ENCODE measurements at places on chromosomes 2 and 18.
A peak's percentile ranks its signal among the peaks of the same experiment; 100 is the strongest.

DNA sequence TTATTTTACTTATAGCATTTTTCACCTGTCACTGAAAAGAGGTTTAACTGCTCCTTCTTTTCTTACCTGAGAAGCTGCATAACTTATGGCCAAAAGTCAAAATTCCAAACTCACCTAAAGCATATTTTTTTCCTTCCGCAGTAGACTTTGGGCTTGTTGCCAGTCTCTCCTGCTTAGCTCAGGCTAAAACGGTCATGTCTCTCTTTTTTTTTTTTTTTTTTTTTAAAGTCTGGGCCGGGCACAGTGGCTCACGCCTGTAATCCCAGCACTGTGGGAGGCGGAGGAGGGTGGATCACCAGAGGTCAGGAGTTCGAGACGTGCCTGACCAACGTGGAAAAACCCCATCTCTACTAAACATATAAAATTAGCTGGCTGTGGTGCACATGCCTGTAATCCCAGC is 113.5 kb downstream of the RTN4 start:
- no peak for DNase-seq

- no peak for DNase-seq
Observed at GRCh38 chr2:2014251-2014771, 270.0 kb upstream of the PXDN start.

- no peak for DNase-seq
Observed at GRCh38 chr2:48279344-48280090, 250.4 kb upstream of the STON1 start.

GRCh38 chr2:67463810-67464209 is 66.7 kb downstream of the ETAA1 start:
- DNase-seq = no peak

- no peak for DNase-seq
Observed at GRCh38 chr2:213640738-213641425, 356.6 kb downstream of the SPAG16 start.

GRCh38 chr2:239049421-239050251 is 201.8 kb downstream of the TWIST2 start:
- DNase-seq = no peak

DNA sequence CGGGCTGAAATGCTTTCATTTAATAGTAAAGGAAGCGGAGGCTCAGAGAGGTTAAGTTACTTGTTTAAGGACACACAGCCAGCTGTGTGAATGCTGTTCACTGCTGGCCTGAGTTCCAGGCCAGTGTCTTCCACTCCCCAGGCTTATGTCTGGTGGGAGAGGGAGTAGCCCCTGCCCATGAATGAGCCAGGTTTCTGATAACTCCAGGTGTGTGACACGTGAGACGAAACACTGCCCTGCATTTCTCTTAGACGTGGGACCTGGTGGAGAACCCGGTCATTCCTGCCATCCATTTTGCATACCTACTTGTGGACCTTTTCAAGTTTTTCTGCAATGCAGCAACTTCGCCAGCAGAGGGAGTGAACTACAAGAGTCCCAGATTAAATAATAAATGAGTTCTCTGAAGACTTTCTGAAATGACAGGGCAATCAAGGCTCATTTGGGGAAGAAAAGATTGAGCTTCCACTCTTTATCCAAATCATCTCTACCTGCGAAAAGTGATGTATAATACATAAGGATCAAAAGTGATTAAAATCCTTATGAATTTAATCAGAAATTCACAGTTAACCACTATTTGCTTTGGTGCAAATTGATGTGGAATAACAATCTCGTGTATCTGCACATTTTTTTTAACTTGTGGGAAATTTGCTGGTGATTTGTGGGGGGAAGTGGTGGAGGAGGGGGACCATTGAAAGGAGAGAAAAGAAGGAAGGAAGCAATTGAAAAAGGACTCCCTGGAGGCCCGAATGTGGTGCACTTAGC is 79.4 kb upstream of the ASB18 start:
- DNase-seq = peak; percentile 29

- no peak for DNase-seq
Observed at GRCh38 chr18:22667616-22668422, 250.1 kb upstream of the CTAGE1 start.

All from effector CD4-positive, alpha-beta T cell (primary cell).